ENCODE measurements at places on chromosomes 1 and 21.
A peak's percentile ranks its signal among the peaks of the same experiment; 100 is the strongest.

DNA sequence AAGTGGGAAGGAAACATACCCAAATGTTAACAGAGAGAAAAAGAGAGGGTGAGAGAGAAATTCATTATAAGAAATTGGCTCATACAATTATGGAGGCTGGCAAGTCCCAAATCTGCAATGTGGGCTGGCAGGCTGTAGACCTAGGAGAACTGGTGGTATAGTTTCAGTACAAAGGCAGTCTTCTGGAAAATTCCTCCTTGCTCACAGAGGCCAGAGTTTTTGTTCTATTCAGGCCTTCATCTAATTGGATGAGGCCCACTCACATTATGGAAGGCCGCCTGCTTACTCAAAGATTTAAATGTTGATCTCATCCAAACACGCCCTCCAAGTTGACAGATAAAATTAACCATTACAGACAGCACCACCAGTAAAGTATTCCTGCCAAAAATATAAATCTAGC lies 36.1 kb upstream of the CAPZB start:
- no peak for DNase-seq

GRCh38 chr1:93699503-93700168 lies 18.0 kb upstream of the BCAR3 start:
- DNase-seq, result no peak

GRCh38 chr1:225817611-225818061 lies 7.7 kb downstream of the EPHX1 start:
- peak; percentile 91 for DNase-seq

DNA sequence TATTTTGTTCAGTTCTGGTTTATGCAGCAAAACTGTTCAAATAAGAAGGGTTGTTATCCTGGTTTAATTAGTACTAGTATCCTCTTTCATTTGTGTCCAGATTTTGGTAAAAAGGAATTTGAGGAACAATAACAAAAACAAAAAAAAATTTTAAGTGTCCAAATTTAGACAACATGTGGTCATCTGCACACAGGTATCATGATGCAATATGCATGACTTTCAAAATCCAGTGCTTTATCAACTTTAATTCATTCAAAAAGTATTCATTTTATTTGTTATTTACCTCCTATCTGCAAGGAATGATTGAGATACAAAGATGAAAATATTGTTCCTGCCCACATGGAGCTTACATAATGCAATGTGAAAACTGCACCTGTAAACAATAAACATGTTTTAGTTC lies 16.7 kb upstream of the MAGI3 start:
- no peak for DNase-seq

DNA sequence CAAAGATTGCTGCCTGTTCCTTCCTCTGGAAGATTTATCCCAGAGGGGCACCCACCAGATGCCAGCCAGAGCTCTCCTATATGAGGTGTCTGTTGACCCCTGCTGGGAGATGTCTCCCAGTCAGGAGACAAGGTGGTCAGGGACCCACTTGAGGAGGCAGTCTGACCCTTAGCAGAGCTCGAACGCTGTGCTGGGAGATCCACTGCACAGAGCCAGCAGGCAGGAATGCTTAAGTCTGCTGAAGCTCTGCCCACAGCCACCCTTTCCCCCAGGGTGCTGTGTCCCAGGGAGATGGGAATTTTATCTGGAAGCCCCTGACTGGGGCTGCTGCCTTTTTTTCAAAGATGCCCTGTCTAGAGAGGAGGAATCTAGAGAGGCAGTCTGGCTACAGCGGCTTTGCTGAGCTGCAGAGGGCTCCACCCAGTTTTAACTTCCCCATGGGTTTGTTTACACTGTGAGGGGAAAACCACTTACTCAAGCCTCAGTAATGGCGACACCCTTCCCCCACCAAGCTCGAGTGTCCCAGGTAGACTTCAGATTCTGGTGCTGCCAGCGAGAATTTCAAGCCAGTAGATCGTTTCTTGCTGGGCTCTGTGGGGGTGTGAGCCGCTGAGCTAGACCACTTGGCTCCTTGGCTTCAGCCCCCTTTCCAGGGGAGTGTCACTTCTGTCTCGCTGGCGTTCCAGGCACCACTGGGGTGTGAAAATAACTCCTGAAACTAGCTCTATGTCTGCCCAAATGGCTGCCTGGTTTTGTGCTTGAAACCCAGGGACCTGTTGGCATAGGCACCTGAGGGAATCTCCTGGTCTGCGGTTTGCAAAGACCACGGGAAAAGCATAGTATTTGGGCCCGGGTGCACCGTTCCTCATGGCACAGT lies 51.1 kb upstream of the PDC start:
- no peak for DNase-seq

- DNase-seq, result peak; percentile 64
Observed at GRCh38 chr1:160499631-160500030, 23.4 kb downstream of the SLAMF6 start.

GRCh38 chr1:180838535-180838934 lies 74.2 kb upstream of the KIAA1614 start:
- no peak for DNase-seq

GRCh38 chr1:153742411-153743142 lies 14.7 kb downstream of the INTS3 start:
- no peak for DNase-seq

Measured in pons (tissue), 1 donor.